Fibroblast of skin of right biceps (primary cell): ENCODE measurements at places on chromosomes 16 and 17.

DNA sequence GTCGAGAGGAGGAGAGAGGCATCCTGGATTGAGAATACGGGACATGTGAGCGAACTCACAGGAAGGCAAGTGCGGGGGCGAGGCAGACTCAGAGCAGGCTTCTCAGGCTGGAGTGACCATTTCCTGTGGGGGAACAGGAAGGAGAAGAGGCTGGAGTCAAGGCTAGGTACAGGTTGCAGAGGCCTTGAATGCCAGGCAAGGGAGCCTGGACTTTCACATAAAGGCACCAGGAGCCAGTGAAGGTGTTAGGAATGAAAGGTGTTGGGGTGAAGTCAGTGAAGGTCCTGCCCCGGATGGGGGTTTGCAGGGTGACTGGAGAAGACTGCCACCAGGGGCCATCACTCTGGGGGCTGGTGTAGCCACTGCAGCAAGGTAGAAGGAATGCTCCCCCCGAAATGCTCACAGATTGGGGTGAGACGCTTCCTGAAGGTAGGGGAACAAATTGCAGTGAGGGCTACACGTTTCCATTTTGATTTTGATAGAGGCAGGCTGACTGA lies 5.3 kb upstream of the GPRC5C start:
- DNase-seq: no peak

GRCh38 chr16:1036726-1037393 lies 35.7 kb upstream of the SSTR5 start:
- peak; percentile 21 for DNase-seq

DNA sequence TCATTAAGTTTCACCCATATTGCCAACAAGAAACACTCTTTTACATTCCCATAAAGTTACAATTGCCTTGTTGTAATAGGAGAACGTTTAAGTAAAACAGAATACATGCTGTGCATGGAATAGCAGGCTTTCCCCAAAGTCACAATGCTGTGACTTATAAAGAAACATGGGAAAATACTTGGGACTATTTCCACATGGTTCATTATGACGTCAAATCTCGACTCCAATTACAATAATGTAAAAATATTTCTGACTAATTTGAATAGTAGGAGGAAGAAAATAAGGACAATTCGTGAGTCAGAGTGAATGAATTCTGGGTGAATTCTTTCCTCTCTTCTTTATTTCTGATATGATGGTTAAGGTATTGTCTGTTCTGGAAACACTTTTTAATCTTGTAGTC lies 52.8 kb downstream of the CDH11 start:
- DNase-seq: peak; percentile 94

GRCh38 chr17:61444075-61444474 lies 8.1 kb upstream of the TBX4 start:
- DNase-seq: no peak

GRCh38 chr16:4876646-4877379 lies 29.5 kb downstream of the UBN1 start:
- no peak for DNase-seq

DNA sequence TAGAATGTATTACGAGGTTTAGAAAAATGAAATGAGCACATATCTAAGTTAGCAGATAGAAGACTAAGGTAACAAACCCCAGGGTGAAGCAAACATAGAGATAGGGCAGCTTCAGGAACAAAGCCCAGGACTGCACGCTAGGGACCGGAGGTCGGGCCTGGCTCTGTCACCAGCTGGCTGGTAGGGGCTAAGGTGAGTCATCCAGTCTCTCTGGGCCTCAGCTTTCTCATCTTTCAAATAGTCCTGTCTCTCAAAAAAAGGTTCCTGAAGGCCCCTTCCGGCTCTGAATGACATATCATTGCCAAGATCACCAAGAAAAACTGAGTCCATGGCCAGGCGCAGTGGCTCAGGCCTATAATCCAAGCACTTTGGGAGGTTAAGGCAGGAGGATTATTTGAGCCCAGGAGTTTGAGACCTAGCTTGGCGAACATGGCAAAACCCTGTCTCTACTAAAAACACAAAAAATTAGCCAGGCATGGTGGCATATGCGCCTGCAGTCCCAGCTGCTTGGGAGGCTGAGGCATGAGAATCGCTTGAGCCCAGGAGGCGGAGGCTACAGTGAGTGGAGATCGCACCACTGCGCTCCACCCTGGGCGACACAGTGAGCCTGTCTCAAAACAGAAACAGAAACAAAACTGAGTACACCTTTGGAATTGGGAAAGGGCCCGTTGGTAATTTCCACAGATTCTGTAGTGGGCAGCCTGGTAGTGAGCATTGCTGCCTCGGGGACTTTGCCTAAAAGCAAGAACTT lies 26.0 kb downstream of the PKD1L3 start:
- no peak for DNase-seq

GRCh38 chr17:45675892-45676291 lies 108.2 kb upstream of the CRHR1 start:
- DNase-seq: no peak

- DNase-seq: no peak
These were observed 15.8 kb upstream of the IGFALS start for GRCh38 chr16:1809281-1809801.

- peak; percentile 72 for DNase-seq
These were observed 8.4 kb downstream of the SLC16A5 start for GRCh38 chr17:75096082-75096625.

DNA sequence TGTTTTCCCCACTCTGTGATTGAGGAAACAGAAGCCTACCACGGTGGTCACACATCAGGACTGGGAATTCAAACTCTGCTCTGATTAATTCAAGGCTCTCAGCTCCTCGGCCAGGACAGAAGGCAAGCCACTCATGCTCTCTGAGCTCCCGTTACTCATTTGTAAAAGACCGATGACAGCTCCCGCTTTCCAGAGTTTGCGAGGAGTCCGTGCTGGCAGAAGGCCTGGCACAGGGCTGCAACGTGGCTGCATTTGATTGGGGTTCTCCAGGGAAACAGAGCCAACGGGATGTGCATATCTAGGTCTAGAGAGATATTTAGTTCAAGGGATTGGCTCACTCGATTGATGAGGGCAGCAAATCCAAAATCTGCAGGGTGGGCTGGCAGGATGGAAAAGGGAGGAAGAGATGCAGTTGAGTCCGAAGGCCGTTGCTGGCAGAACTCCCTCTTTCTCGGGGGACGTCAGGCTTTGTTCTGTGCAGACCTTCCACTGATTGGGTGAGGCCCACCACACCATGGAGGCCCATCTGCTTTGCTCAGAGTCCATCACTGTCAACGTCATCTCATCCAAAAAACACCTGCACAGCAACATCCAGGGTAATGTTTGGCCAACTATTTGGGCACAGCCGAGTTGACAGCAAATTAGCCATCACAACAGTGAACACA lies 215.5 kb upstream of the RPL38 start:
- DNase-seq: no peak

DNA sequence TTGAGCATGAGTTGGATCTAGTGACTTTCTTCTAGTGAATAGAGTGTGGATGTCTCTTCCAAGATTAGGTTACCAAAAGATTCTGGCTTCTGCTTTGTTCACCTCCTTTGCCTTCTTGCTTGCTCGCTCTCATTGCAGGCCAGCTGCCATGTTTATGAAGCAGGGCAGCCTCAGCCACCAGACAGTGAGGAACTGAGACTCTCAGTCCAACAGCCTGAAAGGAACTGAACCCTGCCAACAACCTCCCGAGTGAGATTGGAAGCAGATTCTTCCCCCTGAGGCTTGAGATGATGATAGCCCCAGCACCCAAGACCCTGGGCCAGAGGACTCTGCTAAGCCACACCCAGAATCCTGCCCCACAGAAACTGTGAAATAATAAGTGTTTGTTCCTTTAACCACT lies 48.4 kb downstream of the NOG start:
- DNase-seq: no peak

DNA sequence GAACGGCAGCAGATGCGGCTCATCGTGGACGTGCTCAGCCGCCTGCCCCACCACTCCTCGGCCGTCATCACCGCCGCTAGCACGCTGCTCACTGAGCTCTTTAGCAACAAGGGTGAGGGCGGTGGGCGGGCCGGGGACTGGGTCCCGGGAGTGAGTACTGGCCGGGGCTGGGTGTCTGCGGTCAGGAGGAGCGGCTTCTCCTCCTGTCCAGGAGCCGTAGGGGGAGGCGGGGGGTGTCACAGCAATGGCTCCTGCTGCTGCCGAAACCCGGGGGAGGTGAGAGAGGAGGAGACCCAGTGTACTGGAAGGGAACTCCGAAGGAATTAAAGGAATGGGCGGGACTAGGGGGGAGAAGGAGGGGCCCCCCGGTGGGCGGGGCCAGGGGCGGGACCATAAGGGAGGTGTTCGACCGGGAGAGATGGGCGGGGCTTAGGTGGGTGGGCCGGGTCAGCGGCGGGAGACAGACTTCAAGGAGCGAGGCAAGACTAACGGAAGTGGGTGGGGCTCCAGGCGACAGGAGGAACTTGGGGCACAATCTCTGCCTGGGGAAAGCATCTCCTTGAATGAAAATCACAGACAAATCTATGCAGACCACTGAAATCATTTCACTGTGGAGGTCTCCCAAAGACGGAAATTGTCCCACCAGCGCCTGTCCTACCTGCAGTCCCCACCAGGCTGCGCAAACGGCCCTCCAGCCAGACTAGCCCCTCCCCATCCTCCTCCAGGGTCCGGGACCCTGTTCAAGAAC lies 2.4 kb downstream of the NAGS start:
- peak; percentile 96 for DNase-seq

DNA sequence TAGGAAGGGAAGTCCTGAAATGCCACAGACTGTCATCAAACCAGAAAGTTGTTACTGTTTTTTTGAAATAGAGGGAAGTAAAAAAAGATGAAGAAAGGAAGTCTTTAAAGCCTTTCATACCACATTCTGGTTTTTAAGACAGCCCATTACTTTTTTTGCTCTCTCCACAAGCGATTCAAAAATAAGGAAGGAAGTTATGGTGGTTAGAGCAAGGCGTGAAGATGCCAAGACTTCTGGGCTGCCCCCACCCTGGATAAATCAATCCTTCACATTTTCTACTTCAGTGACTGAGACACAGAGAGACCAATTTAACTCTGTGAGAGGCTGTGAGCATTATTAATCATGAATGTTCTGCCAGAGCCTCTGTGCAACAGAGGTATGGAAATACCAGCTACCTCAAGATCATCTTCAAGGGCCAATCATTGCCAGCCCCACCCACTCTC lies 82.3 kb upstream of the BCAR1 start:
- no peak for DNase-seq

- no peak for DNase-seq
These were observed 74.5 kb downstream of the ABCC6 start for GRCh38 chr16:16148755-16149154.

DNA sequence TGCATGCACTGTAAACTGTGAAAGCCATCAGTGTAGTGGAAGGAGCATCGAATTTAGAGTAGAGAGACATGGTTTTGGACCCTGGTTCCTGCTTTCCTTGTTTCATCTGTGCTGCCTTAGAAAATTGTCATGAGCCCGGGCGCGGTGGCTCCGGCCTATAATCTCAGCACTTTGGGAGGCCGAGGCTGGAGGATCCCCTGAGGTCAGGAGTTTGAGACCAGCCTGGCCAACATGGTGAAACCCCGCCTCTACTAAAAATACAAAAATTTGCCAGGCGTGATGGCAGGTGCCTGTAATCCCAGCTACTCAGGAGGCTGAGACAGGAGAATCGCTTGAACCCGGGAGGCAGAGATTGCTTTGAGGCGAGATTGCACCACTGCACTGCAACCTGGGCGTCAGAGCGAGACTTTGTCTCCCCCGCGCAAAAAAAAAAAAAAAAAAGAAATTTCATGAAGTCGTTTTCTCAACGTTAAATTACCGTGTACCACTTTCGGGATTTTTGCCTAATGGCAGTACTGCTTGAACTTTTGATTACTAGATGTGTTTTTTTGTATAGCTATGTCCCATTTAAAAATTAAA lies 912 bp downstream of the COQ7 start:
- DNase-seq: no peak

GRCh38 chr17:77374170-77374936 lies 233.6 kb downstream of the SEC14L1 start:
- peak; percentile 89 for DNase-seq
